BJ (cell line): ENCODE measurements at places on chromosomes 7 and 10.

DNA sequence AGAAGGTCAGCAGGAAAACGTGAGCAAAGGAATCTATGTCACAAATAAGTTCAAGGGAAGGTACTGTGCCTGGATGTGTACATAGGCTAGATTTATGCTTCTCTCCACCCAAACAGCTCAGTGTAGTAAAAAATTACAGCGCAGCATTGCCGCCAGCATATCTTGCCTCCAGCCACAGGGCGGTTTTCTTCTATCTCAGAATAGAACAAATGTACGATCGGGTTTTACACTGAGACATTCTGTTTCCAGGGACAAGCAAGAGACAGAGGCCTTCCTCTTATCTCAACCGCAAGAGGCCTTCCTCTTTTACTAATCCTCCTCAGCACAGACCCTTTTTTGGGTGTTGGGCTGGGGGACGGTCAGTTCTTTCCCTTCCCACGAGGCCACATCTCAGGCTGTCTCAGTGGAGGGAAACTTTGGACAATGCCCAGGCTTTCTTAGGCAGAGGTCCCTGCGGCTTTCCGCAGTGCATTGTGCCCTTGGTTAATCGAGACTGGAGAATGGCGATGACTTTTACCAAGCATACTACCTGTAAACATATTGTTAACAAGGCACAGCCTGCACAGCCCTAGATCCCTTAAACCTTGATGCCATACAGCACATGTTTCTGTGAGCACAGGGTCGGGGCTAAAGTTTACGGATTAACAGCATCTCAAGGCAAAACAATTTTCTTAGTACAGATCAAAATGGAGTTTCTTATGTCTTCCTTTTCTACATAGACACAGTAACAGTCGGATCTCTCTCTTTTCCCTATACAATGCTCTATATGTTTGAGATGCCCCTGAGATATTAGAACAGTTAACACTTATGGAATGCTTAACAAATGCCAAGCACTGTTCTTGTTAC lies 11.6 kb upstream of the ABHD11 start:
- DNase-seq = no peak

- DNase-seq = no peak
Measured at GRCh38 chr10:23514321-23514720, 75.4 kb downstream of the OTUD1 start.

GRCh38 chr7:117401293-117402002 lies 25.8 kb downstream of the ASZ1 start:
- DNase-seq = no peak

GRCh38 chr7:12794722-12795302 lies 107.4 kb downstream of the ARL4A start:
- no peak for DNase-seq

- DNase-seq = no peak
Measured at GRCh38 chr10:5512881-5513612, 11.7 kb upstream of the CALML3 start.

DNA sequence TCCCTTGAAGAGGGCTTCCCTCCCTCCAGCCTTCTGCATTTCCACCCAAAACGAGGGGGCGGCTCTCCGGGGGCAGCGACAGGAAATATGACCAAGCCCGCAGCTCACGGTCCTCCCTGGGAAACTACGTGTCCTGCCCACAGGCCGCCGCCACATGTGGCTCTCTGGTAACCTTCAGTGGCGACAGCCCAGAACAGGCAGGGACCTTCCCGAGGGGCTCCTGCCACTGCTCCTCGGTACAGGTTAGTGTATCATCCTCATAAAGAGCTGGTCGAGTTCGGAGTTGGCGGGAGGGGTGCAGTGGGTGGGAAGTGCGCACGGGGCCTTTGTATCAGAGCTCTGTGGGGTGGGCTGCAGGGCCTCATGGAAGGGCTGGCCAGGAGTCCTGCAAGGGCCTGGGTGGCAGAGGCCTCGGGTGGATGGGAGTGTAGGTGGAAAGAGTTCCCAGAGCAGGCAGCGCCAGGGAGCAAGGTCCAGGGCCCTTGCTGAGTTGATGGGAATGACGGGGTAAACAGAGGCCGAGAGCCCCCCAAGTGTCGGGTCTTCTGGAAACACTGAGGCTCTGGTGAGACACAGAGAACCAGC lies 66.0 kb downstream of the TCERG1L start:
- DNase-seq = no peak

DNA sequence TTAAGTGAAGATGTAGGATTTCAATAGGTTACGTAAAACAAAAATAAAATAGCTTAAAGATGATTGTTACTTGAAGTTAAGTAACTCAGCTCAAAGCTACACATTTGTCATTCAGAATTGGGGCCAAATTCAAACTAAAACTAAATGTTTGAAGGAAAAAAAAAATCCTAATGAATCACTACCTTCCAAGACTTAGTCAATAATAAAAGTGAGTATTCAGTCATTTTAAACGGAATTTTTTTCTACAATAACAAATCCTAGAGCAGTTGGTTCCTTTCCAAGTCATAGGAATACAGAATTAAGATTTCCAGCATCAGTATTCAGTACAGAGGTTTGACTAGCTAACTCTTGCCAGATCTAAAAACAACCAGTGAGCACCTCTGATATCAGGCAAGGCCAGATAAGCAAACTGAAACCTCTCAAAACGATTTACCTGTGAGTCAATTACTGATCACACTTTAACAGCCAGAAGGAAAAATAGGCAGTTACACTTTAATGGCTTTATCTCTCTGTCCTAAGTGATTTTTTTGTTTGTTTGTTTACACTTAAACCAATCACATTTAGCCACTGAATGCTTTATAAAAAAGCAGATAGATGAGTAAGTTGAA lies 669.8 kb upstream of the ANKRD30A start:
- DNase-seq = no peak

GRCh38 chr10:22606164-22606614 lies 108.2 kb downstream of the PIP4K2A start:
- no peak for DNase-seq

DNA sequence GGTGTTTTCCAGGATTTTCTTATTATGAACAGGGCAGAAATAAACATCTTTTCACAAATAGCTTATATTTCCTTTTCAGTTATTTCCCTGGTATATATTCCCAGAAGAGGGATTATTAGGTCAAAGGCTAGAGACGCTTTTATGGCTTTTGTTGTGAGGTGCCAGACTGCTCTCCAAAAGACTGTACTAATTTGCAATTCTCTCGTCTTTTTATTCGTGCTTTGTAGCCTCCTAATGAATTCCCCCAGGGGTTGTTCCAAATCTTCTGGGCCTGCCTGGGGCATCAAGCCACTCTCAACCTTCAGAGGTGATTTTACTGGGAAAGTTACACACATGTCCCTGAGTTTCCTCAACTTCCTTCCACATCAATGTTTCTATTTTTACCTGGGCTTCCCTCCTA lies 34.0 kb upstream of the R3HCC1L start:
- no peak for DNase-seq

DNA sequence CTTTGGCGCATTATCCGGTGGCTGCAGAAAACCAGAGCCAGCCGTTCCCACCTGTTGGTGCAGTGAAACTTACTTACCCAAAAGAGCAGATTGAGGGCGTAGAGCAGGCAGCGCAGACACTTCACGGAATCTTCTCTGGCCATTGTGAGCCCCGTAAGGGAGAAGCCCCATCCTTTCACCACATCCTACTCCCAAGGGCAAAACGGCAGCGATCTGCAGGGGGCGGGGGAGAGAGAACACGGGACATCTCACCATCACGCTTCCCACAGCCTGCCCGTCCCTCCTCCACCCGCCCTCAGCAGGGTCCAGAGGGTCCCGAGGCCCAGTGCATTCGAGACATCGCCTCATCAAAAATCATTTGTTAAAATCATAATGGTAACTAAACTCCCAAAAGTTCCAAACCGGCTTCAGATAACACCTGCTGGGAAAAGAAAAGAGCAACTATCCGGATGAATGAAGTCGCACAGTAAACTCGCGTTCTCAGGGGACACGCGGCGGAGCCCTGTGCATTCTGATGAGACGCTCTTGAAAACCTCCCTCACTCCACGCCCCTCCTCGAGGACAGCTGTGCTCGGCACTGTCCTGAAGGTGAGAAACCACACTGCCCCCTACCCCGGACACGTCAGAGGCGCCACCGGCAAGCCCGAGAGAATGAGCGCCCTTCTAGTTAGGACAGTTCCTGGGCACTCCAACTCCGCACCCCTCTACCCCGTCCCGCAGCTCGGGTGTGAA lies 1.2 kb downstream of the TSPAN12 start:
- DNase-seq = no peak

DNA sequence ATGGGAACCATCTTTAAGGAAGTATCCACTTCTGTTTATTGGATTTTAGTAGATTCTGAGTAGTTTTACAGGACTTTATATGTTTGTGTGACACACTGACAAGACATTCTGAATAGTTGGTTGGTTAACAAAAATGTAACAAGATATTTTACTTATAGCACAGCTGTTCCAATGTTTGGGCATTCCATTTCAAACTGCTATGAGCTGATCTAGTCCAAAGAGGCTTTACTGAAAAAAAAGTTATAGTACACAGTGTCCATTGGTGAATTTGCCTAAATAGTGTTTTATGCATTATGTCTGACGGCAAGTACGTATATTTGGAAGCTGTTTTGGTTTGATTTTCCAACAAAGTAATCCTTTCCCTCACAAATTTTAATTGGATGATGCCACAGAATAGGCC lies 99.1 kb downstream of the SAMD9 start:
- no peak for DNase-seq

GRCh38 chr7:106056513-106057203 lies 55.5 kb downstream of the SYPL1 start:
- DNase-seq = no peak

DNA sequence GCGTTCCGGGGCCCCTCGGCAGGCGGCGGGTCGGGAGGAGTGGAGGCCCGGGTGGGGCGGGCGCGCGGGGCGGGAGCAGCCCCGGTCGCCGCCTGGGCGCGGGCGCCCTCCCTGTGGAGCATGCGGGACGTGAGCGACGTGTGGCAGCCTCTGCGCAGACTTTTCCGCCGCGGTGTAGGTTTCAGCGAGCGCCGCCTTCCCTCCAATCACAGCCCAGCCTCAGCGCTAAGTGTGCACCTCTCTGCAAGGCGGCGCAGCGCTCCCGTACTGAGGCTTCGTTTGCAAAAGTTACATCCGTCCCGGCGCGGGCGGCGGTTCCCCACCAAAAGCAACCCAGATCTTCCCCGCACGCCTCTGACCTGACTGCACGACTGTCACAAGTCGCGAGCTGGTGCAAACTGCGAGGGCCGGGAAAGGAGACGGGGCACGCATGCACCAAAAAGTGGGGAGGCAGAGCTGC lies 1.2 kb upstream of the PFKFB3 start:
- no peak for DNase-seq

GRCh38 chr10:129372172-129372571 lies 94.9 kb upstream of the MGMT start:
- no peak for DNase-seq

GRCh38 chr10:62681211-62681940 lies 123.1 kb upstream of the ADO start:
- no peak for DNase-seq

DNA sequence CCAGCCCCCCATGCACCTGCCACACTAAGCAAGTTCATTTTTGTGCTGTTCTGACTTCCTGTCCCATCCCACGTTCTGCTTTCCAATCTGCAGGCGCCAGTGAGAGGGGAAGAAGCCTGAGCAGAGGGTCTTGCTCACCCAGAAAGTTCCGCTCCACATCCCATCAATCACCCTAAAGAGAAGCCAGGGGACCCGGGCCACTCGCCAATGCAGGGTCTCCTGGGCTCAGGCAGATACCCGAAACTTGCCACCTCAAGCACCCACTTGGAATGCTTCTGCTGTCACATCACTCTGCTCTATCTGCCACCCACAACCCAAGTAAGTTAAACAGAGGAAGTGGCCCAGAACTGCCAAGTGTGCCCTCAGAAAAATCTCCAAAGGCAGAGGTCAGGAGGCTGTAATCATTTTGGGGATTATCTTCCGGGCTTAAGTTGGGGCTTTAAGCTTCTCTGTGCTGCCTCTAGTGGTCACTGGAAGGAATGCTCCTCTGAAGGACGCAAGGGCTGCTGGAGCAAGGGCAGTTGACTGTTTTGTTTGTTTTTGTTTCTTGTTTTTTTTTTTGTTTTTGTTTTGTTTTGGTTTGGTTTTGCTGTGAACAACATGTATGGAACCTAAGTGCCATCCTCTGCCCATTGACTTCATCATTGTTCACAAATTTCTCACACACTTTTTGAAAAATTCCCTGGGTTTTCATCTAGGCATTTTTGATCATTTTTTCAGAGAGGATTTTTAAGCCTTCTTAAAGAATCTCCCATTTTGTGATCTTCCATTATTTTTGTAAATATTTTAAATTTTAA lies 25.5 kb downstream of the PRR15 start:
- DNase-seq = no peak

- DNase-seq = no peak
Measured at GRCh38 chr10:99297033-99297432, 32.1 kb upstream of the CNNM1 start.

DNA sequence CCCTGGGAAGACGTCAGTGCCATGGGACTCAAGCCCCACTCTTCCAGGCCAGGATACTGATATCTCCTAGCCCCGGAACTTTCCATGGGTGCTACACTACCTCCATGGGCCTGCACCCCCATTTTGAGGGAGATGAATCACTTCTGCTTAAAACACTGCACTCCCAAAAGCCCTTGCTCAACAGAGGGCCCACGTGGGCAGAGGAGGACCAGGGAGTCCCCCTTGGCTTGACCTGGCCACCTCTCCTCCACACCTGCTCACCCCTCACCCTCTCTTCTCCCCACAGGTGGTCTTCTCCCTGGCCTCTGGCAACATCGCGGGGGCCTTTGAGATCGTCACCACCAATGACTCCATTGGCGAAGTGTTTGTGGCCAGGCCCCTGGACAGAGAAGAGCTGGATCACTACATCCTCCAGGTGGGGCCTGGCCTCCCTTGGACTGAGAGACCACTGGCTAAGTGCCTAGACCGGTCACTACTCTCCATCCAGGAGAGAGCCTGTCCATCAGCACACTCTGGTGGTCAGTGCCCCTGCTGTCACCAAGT lies 19.9 kb upstream of the C10orf105 start:
- DNase-seq = no peak

DNA sequence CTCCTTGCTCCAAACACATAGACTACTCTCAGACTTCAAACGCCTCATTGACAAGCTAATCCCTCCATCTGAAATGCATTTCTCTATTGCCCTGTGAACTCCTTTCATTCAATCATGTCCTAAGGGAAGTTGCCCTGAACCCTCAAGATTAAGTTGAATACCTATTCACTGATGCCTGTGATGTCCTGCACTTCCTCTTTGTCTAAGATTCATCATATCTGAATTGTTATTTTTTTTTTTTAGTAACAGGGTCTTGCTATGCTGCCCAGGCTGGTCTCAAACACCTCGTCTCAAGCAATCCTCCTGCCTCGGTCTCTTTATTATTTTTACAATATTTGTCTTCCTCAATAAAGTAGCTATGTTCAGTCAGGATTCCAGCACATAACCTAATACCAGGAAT lies 3.2 kb downstream of the PSMA2 start:
- DNase-seq = no peak
